CMK (cell line): ENCODE measurements at places on chromosomes 4 and X.

- DNase-seq = no peak
Observed at GRCh38 chr4:100188829-100189228, 1.4 kb downstream of the DDIT4L start.

- DNase-seq = no peak
Observed at GRCh38 chrX:10893366-10893765, 217.8 kb upstream of the HCCS start.

- DNase-seq = no peak
Observed at GRCh38 chr4:87219632-87220093, 755 bp downstream of the KLHL8 start.

DNA sequence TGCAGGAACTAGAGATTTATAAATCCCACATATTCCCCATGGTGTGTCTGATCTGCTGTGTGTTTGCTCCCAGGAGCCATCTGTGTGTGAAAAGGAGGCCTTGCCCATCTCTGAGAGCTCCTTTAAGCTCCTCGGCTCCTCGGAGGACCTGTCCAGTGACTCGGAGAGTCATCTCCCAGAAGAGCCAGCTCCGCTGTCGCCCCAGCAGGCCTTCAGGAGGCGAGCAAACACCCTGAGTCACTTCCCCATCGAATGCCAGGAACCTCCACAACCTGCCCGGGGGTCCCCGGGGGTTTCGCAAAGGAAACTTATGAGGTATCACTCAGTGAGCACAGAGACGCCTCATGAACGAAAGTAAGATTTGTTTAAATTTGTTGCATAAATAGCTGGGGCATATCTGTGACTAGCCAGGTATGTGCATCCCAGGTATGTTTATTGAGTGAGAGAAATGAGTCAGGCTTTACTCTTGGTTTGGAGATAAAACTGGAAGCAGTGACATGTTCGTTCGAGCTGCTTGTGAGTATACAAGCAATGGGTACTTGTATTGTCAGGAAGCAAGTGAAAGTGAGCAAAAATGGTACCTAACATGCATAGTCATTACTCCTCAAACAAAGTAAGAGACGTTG is 89.5 kb downstream of the PTTG2 start:
- no peak for DNase-seq

DNA sequence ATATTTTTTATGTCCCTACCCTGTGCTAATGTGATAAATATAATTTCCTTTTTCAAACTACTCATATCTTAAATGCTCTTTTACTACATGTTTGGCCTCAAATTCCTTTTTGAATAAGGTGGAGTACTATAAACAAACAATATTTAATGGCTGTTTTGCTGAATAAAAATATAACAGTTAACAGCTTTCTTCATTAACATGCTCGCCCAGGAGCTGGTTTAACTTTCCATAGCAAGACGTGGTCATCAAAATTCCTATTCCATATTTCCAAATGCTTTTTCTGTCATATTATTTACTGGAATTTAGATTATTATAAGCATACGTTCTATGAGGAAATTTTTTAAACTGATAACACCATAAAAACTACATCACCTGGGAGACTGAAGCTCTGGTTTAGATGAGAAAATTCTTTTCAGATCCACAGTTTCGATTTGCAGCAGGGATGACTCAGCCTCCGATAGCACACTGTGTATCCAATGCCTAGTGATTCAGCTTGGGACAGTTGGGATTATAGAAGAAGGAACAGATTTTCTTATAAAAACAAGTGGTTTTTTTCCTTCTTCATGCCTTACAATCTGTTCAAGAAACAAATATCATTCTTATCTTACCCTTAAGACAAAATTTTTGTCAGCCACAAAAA is 129.1 kb downstream of the FBXO8 start:
- no peak for DNase-seq

- DNase-seq = no peak
Observed at GRCh38 chr4:137735561-137736104, 203.3 kb upstream of the PCDH18 start.

GRCh38 chr4:32022071-32022470 is 1301.9 kb downstream of the PCDH7 start:
- DNase-seq = no peak
